ENCODE measurements at places on chromosomes 5 and 9.

- DNase-seq: no peak
- H3K36me3 ChIP-seq: no peaks in the 10 kb centered on the region
- H3K27ac ChIP-seq: no peak overlapping the region
- no peaks in the 10 kb centered on the region for H3K4me1 ChIP-seq
- no peak overlapping the region for H3K4me3 ChIP-seq
Observed at GRCh38 chr5:76303921-76304320, 99.2 kb upstream of the IQGAP2 start.

DNA sequence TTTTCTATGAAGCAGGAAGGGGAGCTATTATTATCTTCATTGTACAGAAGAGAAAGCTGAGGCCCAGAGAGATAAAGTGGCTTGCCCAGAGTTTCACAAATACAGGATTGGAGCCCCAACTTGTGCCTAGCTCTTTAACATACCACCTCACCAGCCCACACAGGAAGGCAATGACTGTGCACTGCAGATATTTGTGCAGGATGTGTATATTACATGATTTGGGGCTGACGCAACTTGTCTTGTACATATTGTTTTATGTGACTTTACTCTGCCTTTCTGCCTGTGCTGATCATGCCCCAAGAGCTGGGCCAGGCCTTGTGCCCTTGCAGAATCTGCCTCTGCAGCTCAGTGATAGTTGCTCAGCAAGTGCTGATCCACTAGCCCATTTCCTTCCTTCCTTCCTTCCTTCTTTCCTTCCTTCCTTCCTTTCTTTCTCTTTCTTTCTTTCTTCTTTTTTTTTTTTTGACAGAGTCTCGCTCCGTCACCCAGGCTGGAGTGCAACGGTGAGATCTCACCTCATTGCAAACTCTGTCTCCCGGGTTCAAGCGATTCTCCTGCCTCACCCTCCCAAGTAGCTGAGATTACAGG, 106.6 kb upstream of the TBCA start:
- no peak overlapping the region for H3K4me3 ChIP-seq
- no peak for DNase-seq
- no peak overlapping the region for H3K27ac ChIP-seq
- H3K4me1 ChIP-seq: no peaks in the 10 kb centered on the region
- no peaks in the 10 kb centered on the region for H3K27me3 ChIP-seq

GRCh38 chr9:90722071-90722470, 79.4 kb upstream of the DIRAS2 start:
- DNase-seq: no peak
- no peaks in the 10 kb centered on the region for H3K36me3 ChIP-seq
- H3K4me3 ChIP-seq: no peak overlapping the region
- no peaks in the 10 kb centered on the region for H3K4me1 ChIP-seq
- H3K27ac ChIP-seq: no peak overlapping the region
- H3K27me3 ChIP-seq: no peaks in the 10 kb centered on the region

- H3K36me3 ChIP-seq: peaks cover 7% of the 10 kb centered on the region
- H3K27ac ChIP-seq: no peak overlapping the region
- no peak overlapping the region for H3K4me3 ChIP-seq
- DNase-seq: no peak
- peaks cover 2% of the 10 kb centered on the region for H3K4me1 ChIP-seq
Observed at GRCh38 chr5:60538955-60539866, 160.8 kb downstream of the DEPDC1B start.

- no peaks in the 10 kb centered on the region for H3K27me3 ChIP-seq
- H3K4me3 ChIP-seq: no peak overlapping the region
- peaks cover 6% of the 10 kb centered on the region for H3K36me3 ChIP-seq
- H3K27ac ChIP-seq: no peak overlapping the region
- no peak for DNase-seq
Observed at GRCh38 chr9:134060546-134060945, 7.3 kb downstream of the BRD3 start.

- no peaks in the 10 kb centered on the region for H3K36me3 ChIP-seq
- H3K27ac ChIP-seq: no peak overlapping the region
- DNase-seq: no peak
- H3K4me3 ChIP-seq: no peak overlapping the region
- H3K4me1 ChIP-seq: no peaks in the 10 kb centered on the region
Observed at GRCh38 chr9:106218427-106218826, 524.1 kb downstream of the TMEM38B start.

DNA sequence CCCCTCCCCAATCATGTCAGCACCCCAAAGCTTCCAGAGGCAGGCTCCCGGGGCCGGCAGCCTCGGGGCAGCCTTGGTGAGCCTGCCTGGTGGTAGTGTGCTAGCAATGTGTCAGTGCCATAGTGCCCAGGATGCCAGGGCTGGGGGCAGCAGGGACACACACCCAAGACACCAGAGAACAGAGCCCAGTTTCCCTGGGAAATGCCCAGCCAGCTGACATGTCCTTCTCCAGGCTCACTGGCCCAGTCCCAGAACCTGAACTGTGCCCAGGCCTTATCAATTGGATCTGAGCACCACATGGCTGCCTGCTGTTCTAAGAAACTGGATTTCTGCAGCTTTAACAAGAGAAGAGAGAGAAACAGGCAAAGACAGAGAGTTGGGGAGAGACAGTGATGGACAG, 74.9 kb upstream of the LRRTM2 start:
- no peak overlapping the region for H3K27ac ChIP-seq
- H3K4me3 ChIP-seq: no peak overlapping the region
- no peaks in the 10 kb centered on the region for H3K27me3 ChIP-seq
- no peaks in the 10 kb centered on the region for H3K4me1 ChIP-seq
- no peak for DNase-seq
- H3K36me3 ChIP-seq: no peaks in the 10 kb centered on the region

DNA sequence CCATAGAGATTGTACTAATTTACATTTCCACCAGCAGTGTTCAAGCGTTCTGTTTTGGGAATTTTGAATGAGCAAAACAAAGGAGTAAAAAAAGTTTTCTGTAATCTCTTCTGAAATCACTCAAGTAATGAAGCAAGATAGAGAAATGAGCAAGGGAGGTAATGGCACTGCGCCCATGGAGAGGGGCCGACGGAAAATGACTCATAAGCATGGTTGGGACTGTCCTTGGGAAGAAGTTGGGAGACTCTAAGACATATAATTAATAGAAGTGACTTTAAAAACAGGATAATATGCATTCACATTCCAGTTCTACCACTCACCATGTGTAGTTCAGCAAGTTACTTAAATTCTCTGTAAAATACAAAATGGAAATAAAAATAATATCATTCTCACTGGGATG, 62.5 kb upstream of the C5orf46 start:
- DNase-seq: no peak
- no peak overlapping the region for H3K4me3 ChIP-seq
- no peak overlapping the region for H3K27ac ChIP-seq
- H3K27me3 ChIP-seq: no peaks in the 10 kb centered on the region
- H3K36me3 ChIP-seq: no peaks in the 10 kb centered on the region

DNA sequence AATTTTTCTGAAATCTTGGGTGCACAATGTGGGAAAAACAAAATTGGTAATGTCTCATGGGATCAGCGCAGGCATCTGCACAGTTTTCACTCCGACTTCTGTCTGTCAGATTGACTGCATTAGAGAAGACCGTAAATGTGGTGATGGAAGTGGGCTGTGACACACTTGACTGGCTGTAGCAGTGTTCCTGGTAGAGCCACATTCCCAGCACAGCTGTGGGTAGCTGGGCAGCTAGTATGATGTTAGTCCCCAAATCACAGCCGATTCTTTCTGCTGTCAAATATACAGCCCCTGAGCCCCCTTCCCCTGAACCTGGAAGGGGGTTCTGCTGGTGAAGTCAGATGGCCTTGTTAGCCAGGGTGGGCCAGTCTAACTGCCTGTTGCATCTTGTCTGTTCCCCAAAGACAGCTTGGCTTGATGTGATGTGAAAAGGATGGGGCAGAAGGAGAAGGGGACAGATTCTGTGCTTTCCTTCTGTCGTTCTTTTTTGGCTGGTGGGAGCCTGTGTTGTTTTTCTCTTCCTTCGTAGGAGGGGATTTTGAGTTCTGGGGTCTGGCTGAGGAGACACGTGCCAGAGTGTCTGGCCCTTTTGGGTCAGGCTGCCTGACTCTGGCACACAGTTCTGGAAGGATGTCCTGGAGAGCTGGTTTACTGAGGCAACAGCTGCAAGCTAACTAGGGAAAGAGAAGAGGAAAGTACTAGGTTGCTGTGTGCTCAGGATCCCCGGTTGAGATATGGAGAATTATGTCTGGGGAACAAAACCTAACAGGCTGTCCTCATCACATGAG, 66.4 kb upstream of the SPRY4 start:
- H3K4me3 ChIP-seq: no peak overlapping the region
- peaks cover 17% of the 10 kb centered on the region for H3K36me3 ChIP-seq
- no peak overlapping the region for H3K27ac ChIP-seq
- no peaks in the 10 kb centered on the region for H3K27me3 ChIP-seq

DNA sequence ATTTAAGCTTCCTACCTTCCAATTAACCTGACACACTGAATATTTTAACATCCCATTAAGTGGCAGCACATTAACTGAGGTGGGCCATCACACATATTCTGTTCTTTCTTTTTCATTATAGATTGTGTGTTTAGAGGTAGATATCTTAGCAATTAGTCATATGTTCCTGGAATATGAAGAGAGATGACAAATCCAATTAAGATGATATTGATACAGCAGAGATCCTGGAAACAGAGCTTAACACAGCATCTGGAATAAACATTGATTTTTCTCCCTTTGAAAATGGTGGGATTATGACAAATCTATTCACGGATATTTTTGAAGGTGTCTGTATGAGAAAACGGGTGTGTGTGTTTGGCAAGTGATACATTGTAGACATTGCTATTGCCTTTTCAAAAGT, 448.0 kb downstream of the CDH10 start:
- no peaks in the 10 kb centered on the region for H3K27me3 ChIP-seq
- H3K27ac ChIP-seq: no peak overlapping the region
- DNase-seq: no peak

DNA sequence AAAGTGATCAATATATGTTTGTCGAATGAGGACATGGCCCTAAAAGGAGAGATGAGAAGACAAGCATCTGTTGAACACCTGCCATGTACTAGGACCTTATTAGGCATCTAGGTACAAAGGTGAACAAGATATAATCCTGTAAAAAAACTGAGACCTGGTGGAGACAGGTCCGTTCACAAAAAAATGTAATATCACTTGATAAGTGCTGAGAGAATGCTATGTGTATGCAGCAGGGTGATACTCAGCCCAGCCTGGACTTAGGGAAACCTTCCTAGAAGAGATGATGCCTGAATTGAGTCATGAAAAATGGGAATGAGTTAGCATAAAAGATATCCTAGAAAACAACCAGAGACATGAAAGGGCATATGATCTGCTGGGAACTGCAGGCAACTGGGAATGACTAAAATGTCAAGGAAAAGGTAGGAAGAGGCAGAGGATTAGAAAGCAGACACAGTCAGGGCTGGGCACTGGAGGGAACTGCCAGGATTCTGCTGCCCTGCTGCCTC, 108.5 kb downstream of the ADRB2 start:
- H3K36me3 ChIP-seq: no peaks in the 10 kb centered on the region
- no peak for DNase-seq
- peaks cover under 1% of the 10 kb centered on the region for H3K4me1 ChIP-seq
- H3K4me3 ChIP-seq: no peak overlapping the region
- H3K27me3 ChIP-seq: no peaks in the 10 kb centered on the region

DNA sequence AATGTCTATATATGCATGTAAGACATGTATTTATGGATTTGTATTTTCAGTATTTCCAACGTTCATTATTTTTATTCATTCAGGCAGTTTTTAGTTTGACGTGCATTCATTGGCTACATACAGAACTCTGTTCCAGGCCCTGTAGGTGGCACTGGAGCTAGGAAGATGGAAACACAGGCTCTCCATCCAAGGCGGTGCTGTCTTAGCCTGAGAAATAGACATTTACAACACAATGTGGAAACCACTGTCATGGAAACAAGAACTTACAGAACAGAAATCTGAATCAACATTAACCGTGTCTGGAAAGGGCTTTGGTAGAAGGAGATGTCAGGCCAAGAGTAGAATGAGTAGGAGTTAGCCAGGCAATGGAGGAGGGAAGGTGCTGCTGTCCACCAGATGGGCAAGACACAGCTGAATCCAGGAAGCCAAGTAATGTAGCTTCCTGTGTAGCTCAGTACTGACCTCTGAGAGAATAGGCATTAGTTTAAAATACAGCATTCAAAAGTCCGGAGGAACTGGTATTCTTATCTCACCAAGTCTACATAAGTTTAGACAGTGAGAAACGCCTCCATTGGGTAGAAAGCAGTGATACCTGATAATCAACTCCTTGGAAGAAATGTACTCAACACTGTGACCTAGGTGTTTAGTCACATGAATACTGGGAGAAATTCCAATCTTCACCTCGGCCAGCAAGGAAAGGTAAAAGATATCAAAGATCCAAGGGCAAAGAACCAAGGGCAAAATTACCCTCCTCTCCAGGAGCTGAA, 388.6 kb upstream of the CDH6 start:
- no peak overlapping the region for H3K4me3 ChIP-seq
- DNase-seq: peak; percentile 34
- no peaks in the 10 kb centered on the region for H3K27me3 ChIP-seq
- peaks cover 3% of the 10 kb centered on the region for H3K4me1 ChIP-seq
- no peaks in the 10 kb centered on the region for H3K36me3 ChIP-seq

GRCh38 chr5:113447498-113448050, 12.8 kb upstream of the TSSK1B start:
- H3K36me3 ChIP-seq: peaks cover 5% of the 10 kb centered on the region
- no peaks in the 10 kb centered on the region for H3K4me1 ChIP-seq
- DNase-seq: no peak
- H3K27ac ChIP-seq: no peak overlapping the region

DNA sequence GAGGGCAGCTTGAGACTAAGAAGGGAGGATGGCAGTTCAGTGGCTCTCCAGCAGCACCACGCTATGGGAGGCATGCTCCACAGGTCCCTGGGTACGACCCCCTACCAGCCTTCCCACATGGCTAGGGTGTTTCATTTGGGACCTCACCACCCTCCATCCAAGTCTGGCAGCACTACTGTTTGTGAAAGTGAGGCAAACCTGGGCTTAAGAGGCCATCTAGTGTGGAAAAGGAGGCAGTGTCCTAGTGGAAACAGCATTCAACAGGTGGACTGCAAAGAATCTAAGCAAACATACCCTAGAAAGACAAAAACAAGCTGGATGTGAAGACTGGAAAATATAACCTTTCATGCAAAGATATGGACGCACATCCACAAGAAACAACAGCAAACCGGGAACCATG, 4.8 kb upstream of the C5orf47 start:
- H3K27me3 ChIP-seq: no peaks in the 10 kb centered on the region
- H3K36me3 ChIP-seq: peaks cover 7% of the 10 kb centered on the region
- no peak overlapping the region for H3K27ac ChIP-seq

- no peaks in the 10 kb centered on the region for H3K27me3 ChIP-seq
- H3K4me3 ChIP-seq: no peak overlapping the region
- H3K36me3 ChIP-seq: no peaks in the 10 kb centered on the region
- H3K27ac ChIP-seq: no peak overlapping the region
- H3K4me1 ChIP-seq: no peaks in the 10 kb centered on the region
Observed at GRCh38 chr5:37554938-37555337, 175.8 kb downstream of the WDR70 start.

GRCh38 chr5:4017076-4017803, 421.6 kb downstream of the IRX1 start:
- no peak overlapping the region for H3K27ac ChIP-seq
- H3K36me3 ChIP-seq: no peaks in the 10 kb centered on the region
- H3K4me3 ChIP-seq: no peak overlapping the region

- no peak within 1 kb of the TSS for H3K27ac ChIP-seq
- H3K36me3 ChIP-seq: peaks cover 15% of the 10 kb centered on the region
- peaks cover 2% of the 10 kb centered on the region for H3K27me3 ChIP-seq
- peaks cover 10% of the 10 kb centered on the region for H3K4me1 ChIP-seq
Observed at GRCh38 chr9:120876842-120877240, at the start of gene PHF19. TSS of gene PHF19 (minus strand) at chr9:120877188. CDS start at chr9:120874741, 2,447 bp downstream.

Measured in H9 (cell line).